ENCODE measurements at places on chromosomes 6 and 20.

GRCh38 chr20:53154540-53154939 is 182.4 kb downstream of the TSHZ2 start:
- DNase-seq = no peak

DNA sequence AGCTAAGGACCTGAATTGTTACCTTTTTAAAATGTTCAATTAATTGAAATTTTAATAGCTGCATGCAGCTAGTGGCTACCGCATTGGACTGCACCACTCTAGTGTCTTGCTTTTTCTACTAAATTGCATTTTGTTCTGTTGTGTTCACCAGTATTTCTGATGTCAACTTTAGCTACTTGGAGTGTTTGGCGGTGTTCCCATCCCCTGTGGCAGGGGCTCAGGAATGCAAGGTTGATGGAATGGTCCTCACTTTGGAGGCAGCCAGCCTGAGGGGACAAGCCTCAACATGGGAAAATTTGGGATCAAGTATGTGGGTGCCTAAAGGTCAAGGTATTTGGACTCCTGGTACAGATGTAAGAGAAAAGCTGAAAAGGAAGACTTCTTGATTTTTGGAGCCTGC is 230.1 kb upstream of the PRND start:
- DNase-seq = no peak

- no peak for DNase-seq
These were observed 14.0 kb upstream of the SRSF3 start for GRCh38 chr6:36580184-36580526.

GRCh38 chr6:157668009-157668401 is 155.0 kb upstream of the SNX9 start:
- no peak for DNase-seq

DNA sequence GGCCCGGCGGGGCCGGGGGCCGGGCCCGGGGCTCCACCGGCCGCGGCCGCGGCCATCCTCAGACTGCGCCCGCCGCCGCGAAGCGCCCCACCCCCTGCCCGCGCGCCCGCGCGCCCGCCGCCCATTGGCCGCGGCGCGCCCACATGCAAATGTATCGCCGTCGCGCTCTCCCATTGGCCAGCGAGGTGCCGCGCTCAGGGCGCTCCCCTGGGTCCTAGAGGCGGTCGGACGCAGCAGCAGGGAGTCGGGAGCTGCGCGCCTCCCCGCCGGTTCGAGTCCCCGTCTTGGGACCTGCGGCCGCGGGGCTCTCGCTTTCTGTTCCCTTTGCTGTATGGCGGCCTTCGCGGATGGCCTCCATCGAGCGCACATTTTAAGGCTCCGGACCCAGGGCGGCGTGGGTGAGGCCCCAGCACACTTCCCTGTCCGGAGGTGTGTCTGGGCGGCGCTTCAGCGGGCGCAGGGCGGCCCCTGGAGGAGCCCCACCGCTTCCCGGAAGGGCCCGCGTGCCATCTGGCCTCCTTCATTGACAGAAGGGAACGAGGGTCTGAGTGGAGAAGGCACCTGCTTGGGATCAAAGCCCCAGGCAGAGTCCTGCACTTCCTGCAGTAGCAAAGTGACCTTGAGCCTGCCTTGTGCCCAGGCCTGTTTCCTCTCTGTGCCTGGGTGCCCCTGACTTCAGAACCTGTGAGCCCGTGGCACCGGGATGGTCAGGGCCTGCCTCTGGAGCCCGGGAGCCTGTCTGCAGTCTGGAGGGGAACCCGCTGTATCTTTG is at the start of gene CABLES2:
Gene CABLES2 (minus strand): TSS at position 65 of the 772 bp plus-strand sequence. CDS start 9 bp downstream, at position 56.
- DNase-seq = peak; percentile 92

DNA sequence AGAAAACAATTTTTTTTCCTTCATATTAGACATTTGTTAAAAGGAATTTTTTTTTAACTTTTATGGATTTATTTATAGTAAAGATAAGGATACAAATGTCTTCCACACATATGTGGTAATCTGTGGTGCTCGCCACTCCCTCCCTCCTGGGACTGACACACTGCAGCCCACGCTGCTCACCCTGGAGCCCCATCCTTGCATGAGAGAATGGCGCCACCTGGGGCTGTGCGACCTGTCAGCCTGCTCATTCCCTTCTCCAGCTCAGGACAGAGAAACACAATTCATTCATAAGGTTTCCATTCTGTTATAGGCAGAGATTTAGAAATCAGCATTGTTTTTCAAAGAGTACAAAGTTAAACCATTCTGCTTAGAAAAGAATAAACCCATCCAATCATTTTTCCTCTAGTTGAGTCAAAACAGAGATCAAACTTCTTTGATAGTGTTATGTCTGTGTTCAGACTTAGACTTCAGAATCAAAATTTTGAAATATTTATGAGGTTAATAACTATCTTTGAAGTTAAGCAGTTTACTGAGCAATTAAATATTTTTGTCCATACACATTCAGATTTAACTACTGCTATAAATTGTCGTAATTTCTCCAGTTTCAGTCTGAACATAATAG is 42.8 kb upstream of the DYNLRB1 start:
- peak; percentile 17 for DNase-seq

- peak; percentile 7 for DNase-seq
These were observed 11.5 kb upstream of the TMC2 start for GRCh38 chr20:2524709-2525506.

- DNase-seq = no peak
These were observed 408.2 kb upstream of the FKBP1C start for GRCh38 chr6:62803094-62803493.

- DNase-seq = no peak
These were observed 126.6 kb downstream of the TIAM2 start for GRCh38 chr6:155121699-155122098.

DNA sequence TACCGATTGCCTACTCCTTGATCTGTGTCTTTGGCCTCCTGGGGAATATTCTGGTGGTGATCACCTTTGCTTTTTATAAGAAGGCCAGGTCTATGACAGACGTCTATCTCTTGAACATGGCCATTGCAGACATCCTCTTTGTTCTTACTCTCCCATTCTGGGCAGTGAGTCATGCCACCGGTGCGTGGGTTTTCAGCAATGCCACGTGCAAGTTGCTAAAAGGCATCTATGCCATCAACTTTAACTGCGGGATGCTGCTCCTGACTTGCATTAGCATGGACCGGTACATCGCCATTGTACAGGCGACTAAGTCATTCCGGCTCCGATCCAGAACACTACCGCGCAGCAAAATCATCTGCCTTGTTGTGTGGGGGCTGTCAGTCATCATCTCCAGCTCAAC is 13.5 kb downstream of the CCR6 start:
- DNase-seq = no peak

- DNase-seq = no peak
These were observed 86.0 kb downstream of the MBOAT1 start for GRCh38 chr6:20126102-20126752.

DNA sequence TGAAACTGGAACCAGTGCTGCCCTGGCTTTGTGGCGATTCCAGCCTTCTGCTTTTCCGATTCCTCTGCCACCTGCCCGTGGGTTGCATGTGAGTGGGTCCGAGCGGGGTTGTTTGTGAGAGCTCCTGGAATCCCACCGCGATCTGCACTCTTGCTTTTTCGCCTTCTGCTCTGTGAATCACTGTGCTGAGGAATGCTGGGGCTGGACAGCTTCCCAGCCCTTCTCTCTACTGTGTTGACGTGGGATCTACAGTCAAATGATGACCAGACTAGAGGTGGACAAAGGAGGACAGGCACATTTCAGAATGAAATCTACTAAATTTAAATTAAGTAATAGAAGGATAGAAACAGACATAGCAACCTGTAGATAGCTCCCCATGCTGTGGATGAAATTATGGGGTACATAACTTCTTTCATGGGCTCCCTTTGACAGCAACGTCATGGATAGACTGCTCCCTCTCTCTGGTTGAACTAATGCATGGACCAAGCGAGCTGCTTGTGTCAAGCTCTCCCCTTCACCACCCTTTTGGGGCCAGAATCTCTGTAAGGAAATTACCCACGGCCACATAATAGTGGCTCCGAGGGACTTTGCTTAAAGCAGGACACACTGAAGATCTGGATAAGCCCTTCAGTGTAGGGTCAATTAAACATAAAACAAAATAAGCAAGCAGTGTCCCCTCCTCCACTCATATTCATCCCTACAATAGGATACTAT is 2.0 kb downstream of the FNDC1 start:
- no peak for DNase-seq

DNA sequence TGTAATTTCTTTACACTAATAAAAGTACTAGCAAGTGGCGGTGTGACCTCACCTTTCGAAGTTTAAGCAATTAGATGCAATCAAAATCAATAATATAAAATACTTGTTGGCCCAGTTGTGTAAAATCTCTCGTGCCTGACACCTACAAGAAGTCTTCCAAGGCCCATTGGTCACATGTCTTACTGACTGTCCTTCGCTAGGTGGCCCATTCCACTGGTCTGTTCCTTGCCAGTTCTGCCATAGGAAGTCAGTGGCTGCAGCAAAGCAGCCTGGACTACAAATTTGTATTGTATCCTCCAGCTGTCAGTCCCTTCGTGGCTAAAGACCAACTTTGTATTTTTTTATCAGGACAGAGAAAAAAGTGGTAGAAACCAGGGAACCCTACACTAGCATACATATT is 61.8 kb downstream of the CYB5R4 start:
- DNase-seq = no peak

Measured in CD4-positive, alpha-beta T cell treated with Interferon gamma for 1 hour (primary cell).